Epithelial cell of proximal tubule (primary cell): ENCODE measurements at places on chromosomes 13 and 19. TPM values are rescaled to one million over a fixed set of nuclear protein-coding genes. Genes with fewer than 3 reads are reported as not detected.

GRCh38 chr13:39056018-39056417 is 17.8 kb downstream of the NHLRC3 start:
- DNase-seq = no peak

GRCh38 chr19:32254509-32254890 is 90.9 kb upstream of the ZNF507 start:
- DNase-seq = no peak

DNA sequence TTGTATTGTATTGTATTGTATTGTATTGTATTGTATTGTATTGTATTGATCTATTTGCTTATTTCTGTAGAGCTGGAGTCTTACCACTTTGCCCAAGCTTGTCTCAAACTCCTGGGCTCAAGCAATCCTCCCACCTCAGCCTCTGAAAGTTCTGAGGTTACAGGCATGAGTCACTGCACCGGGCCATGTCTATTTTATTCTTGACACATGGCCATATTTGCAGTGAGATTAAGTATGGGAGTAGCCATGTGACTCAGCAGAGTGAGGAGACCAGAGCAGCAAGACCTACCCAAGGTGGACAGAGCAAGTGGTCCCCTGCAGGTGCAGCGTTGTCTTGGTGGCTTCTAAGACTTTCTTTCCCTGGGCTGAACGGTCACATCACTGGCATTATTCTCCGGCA is 49.1 kb upstream of the UBAC2 start:
- DNase-seq = no peak

DNA sequence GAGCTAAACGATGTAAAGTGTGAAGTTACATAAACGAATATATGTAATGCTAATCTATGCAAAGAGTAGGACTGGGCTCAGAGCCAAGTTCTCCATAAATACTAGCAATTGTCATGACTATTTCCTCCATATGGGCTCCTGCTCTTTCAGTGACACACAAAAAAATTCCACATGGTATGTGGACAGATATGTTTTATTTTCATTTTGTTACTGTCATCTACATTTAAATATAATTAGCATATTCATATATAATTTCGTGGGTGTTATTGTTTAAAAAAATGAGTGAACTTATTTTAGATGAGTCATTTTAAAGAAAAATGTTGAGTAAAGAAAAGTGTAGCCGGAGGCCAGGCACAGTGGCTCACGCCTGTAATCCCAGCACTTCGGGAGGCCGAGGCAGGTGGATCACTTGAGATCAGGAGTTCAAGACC is 5.0 kb upstream of the IGSF23 start:
- DNase-seq = no peak

DNA sequence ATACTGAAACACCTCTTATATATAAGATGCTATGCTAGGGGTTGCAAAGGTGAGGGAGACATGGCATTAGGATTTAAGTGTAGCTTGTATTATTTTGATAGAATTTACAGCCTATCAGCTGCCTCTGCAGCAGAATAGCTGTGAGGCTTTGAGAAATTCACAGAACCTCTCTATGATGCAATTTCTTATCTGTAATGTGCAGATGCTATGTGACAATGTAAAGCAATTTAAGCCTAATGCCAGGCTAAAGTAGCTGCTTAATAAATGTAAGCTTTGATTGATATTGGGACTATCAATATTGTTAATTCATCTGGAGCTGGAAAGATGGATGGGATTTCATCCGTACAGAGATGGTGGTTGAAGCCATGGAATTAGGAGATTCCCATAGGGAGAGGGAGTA is 1.6 kb downstream of the ADGRE3 start:
- DNase-seq = no peak

- no peak for DNase-seq
Measured at GRCh38 chr19:4524808-4525562, 6.7 kb upstream of the PLIN4 start.

- DNase-seq = no peak
Measured at GRCh38 chr13:38617936-38618335, 68.9 kb upstream of the FREM2 start.

Gene TRPC4
- 2.4 and 7.0 TPM in 2 replicates for total RNA-seq
